Stimulated activated CD8-positive, alpha-beta memory T cell treated with anti-CD3 and anti-CD28 coated beads, Interleukin-7, amount 100 ng/mL, for 1 hour (primary cell): ENCODE measurements at places on chromosomes 2 and 18.
A peak's percentile ranks its signal among the peaks of the same experiment; 100 is the strongest.

DNA sequence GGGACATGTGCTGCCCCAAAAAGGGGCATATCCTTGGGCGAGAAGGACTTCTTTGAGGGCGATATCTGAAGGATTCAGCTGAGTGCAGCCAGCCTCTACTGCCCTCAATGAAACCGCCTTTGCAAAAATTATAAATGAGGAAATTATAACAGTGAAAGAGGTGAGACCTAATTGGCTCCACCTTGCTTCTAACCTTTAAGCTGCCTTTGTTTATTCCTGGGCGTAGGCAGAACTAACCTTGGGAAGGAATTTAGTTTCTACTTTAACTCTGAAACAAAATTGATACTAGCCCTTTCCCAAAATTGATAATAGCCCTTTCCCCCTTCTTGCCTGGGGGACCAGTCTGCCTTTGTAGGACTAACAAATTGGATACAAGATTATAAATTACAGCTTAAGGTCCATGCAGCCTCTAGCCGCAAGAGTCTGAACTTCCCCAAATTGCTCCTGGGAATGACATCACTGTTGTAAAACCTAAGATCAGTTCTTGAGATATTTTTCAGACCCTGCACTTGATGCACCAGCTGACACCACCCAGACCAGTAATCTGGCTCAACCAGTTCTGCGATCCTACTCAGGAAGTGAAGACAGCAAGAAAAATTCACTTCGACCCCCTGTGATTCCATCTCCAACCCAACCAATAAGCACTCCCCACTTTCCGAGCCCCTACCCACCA is 36.0 kb upstream of the ASAP2 start:
- no peak for DNase-seq

GRCh38 chr2:130342533-130343275 is at the start of gene IMP4:
IMP4 (plus strand) TSS chr2:130342897; CDS start chr2:130342933, 36 bp downstream.
- peak; percentile 84 for DNase-seq

DNA sequence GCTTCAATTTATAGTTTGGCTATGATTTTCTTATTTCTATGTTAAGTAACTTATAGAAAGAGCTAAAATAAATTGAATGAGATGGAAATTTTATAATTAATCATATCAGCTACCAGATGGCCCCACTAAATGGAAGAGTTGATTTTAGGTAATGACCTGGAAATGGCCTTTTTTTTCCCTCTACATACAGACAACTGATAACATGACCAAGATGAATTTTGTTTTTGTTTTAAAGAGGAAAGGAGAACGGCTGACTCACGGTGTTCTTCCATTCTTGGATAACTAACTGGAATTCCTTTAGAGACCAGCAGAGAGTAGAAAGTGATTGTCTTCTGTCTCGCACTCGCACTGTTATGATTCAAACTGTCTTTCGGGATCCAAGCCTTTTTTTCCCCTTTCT is 91.0 kb downstream of the TMEM185B start:
- no peak for DNase-seq

- no peak for DNase-seq
Measured at GRCh38 chr2:98744595-98744994, 13.7 kb upstream of the MGAT4A start.

- no peak for DNase-seq
Measured at GRCh38 chr2:227765788-227766372, 20.2 kb downstream of the SCYGR8 start.

GRCh38 chr2:241708879-241709278 is 7.0 kb downstream of the ING5 start:
- no peak for DNase-seq

GRCh38 chr2:238382381-238382781 is 44.3 kb upstream of the ASB1 start:
- DNase-seq, result no peak

DNA sequence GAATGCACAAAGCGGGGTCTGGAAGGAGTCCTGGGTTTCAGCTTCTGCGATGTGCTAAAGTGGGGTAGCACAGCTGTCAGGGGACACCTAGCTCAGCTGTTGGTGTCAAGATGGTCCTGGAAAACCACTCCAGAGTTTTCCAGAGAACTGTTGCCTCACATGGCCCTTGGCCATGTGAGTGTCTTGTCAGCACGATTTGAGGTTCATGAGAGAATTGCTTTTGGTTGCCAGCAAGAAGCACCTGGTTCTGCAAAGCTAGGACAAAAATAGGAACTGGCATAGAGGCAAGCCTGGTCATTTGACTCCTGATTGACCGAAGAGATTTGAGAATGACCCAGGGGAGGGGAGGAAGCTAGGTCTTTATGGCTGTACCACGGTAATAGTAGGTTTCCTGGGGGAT is 50.4 kb upstream of the CTLA4 start:
- no peak for DNase-seq

DNA sequence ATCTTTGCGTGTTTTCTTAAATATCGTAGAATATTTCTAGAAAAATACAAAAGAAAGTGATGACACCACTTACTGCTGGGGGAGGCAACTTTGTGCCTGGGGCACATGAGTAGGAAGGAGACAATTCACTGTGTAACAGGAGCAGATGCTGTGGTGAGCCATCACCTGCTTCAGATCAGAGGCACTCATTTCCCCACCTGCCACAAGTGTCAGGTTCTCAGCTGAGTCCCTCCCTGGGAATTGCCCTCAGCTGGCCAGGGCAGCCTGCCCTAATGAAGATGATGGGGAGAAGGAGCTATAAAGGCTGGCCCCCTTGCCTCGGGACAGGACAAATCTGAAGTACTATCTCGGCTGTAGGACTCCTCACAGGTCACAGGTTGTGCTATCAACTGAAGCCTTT is 322.8 kb downstream of the STK39 start:
- DNase-seq, result no peak
